ENCODE measurements at places on chromosomes 11 and 22.

- no peak for DNase-seq
These were observed 15.6 kb upstream of the P4HA3 start for GRCh38 chr11:74327076-74327475.

- DNase-seq: no peak
These were observed 9.5 kb downstream of the SLC16A8 start for GRCh38 chr22:38074181-38075104.

- no peak for DNase-seq
These were observed 10.5 kb downstream of the YWHAH start for GRCh38 chr22:31954535-31955523.

DNA sequence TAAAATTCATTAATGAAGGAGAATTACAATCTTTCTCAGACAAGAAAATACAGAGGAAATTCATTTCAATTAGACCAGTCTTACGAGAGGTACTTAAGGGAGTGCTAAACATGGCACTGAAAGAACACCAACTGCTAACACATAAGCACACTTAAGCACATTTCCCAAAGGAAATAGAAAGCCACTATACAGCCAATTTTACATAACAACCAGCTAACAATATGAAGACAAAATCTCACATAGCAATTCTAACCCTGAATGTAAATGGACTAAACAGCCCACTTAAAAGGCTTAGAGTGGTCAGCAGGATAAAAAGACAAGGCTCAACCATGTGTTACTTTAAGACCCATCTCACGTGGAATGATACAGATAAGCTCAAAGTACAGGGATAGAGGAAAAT, 339.5 kb upstream of the LUZP2 start:
- DNase-seq: no peak

- DNase-seq: no peak
These were observed 5.3 kb downstream of the NLRP6 start for GRCh38 chr11:283405-284104.

GRCh38 chr11:134478176-134478575, 66.1 kb upstream of the B3GAT1 start:
- DNase-seq: no peak

- DNase-seq: no peak
These were observed 4.9 kb downstream of the MSANTD4 start for GRCh38 chr11:106017093-106017492.

DNA sequence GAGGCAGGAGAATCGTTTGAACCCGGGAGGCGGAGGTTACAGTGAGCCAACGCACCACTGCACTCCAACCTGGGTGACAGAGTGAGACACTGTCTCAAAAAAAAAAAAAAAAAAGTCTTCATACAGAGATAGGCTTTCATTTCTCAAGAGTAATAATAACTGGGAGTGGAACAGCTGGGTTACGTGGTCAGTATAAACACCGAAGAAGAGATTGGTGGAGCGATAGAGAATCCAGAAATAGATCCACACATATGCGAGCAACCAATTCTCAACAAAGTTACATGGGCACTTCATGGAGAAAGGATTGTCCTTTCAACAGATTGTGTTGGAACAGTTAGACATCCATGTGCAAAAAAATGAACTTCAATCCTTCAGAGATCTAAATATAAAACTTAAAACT, 24.6 kb downstream of the ZBED4 start:
- DNase-seq: no peak

DNA sequence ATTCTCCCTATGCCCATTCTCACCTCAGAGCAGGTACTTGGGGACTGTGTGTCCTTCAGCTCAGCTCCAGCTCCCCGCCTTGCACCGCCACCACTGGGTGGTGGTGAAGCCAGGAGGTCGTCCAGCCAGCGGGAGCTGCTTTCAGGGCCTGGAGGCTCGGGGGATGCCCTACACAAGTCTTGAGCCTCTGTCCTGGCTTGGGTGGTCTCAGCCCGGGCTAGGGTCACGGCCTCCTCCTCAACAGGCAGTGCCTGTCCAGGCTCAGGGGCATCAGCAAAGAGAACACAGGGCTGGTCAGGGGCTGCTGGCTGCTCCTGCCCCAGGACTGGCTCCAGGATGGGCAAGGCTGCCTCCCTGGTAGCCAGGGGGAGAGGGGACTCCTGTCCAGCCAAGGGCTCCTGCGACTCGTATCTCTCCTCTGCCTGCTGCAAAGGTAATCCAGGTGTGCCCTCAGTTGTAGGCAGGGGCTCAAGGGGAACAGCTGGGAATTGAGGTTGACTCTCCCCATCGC, 12.2 kb downstream of the TNKS1BP1 start:
- DNase-seq: no peak

DNA sequence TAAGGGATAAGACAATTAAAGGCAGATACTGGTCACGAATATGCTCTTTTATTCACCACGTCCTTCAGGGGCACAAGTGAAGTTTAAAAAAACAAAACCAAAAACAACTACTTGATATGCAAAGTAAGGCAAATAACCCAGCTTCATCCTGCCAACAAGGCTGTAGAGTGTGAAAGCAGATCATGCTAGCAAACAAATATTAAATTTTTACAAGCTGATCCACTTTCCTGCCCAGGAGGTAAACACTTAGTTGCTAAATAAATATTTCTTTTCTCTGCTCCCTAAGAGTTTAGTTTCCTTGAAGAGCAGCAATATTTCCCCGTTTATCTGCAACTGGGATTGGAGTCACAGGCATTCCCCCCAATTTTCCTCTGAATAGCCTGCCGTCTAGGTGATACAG, 300.2 kb downstream of the LARGE1 start:
- no peak for DNase-seq

- DNase-seq: no peak
These were observed 53.5 kb upstream of the EIF3M start for GRCh38 chr11:32529994-32530588.

- no peak for DNase-seq
These were observed 24.2 kb downstream of the MRE11 start for GRCh38 chr11:94469416-94469815.

GRCh38 chr22:33467620-33468095, 409.5 kb upstream of the SYN3 start:
- DNase-seq: no peak

GRCh38 chr11:952406-953385, 27.0 kb downstream of the AP2A2 start:
- DNase-seq: no peak

DNA sequence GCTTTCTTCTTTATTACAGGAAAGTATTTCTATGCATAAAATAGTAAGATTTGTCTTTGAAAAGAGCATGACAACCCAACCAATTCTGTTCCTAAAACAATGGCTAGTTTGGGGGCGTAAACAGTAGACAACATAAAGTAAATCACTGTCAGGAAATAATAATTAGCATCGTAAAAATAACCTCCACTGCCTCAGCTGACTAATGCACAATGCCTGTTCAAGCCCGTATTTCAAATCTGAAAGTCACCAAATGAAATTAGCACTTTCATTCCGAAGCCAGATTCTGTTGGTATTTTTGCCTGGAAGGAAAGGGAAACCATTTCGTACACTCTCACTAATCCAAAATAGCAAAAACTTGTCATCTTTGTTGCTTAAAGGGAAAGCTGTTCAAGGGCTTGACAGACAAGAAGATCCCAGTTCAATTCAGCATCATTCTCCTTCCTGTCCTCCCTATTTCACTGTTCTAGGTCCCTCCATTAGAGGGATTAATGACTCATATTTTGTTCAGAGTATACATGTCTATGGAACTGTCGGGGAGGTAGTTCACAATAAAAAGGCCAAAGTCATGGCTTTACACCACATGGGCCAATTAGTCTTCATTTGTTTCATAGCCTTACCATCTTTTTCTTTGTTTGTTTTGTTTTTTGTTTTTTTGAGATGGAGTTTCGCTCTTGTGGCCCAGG, 154.7 kb downstream of the CADM1 start:
- DNase-seq: no peak

DNA sequence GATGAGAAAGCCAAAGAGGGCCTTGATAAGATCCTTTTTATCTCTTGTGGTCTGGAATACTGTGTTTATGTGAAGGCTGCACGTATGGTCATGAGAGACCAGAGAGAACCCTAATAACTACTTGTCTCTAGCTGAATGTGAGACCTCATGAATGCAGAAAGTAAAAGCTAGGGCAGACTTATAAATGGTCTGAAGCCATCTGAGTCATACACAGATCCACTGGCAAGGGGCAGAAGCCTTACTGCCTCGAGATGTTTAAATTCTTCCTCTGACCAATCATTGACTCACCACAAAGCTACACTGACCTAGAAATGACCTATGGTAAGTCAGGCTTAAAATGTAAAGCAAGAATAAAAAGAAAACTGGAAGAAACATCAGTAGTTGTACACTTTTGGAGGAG, 22.7 kb upstream of the OR4B1 start:
- no peak for DNase-seq

GRCh38 chr11:57588046-57588710, 9.3 kb upstream of the SERPING1 start:
- no peak for DNase-seq

- no peak for DNase-seq
These were observed 315.2 kb upstream of the B3GAT1 start for GRCh38 chr11:134727204-134727603.

DNA sequence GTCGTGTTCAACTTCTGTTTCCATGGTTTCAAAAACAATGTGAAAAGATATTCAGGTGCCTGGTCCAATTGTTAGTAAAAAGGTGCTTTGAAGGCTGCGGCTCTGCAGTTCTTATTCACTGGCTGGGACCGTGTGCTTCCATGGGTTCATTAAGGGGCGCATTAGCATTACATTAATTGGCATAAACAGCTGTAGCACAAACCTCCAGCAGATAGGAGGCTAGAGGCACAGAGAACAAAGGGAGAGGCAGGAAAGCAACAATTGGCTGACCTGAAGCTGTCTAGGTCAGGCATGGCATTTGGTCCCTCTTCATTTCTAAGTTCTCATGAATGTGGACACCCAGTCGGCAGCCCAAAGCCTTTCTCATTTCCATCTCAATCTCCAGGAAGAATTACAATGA, 16.6 kb downstream of the PAK1 start:
- DNase-seq: no peak

GRCh38 chr11:61848631-61849030, 20.5 kb downstream of the FADS2 start:
- DNase-seq: no peak

DNA sequence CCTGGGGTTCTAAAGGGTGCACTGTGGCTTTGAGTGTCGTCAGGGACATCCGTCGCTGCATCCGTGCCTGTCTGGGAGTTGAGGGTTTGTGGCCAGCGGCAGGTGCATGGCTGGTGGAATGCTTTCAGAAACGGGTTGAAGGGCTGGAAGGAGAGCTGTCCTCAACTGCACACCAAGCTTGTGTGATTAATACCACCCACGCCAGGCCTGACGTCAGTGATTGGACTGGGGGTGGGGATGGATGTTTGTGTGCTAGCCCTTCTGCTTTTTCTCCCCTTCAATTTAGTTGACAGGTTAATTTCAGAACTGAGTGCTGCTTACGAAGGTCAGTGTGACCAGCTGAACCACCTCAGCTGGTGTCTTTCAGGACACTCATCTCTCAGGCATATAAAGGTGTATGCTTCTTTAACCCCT, 3.2 kb upstream of the GAB2 start:
- DNase-seq: no peak

DNA sequence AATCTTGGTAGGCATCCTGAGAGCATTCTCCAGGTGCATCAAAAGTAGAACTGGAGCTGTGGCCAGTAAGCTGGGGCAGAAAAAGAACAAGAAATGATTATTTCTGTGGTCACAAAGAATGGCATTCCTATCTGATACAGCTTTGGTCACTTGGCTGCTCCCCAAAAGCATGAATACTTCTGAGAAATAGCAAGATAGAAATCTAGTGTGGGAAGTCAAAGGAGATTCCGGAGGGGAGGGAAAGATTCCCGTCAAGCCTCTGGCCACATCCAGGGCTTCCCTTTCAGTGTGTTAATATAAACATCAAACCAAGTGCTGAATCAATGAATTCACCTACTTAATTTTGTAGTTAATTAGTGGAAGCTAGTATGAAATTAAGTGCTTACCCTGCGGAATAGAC, 1185.4 kb downstream of the LRRC4C start:
- DNase-seq: no peak

DNA sequence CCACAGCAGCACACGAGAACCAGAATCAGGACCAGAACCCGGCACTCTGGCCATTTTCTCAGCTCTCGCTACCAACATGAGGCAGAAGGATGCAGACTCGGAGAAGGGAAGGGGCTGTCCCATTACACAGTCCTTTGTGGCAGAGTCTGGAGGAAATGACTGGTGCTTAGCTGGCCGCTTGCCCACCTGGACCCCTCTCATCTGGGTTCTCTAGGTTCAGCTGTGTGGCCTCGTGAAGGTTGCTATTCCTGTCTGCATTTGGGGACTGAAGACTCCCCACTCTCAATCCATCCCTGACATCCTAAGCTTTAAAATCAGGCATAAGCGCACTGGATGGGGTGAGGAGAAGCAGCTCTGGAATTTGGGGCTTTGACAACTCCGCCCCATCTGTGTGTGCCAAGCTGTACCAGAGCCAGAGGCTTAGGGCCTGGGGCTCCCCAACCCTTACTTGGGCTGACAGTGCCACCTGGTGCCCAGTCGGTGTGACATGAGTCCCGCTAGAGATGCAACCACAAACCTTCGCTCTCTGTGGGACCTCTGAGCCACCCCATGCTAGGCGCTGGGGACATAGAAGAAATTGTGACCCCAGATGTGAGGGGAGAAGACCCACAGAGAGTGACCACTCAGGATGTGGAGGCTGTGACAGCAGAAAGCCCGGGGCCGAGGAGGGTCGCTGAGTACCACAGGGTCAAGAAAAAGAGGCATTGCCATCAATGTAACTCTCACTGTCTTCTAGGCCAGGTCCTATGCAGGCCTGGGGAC, 35.8 kb upstream of the FCHSD2 start:
- DNase-seq: peak; percentile 66

GRCh38 chr11:10797531-10797930, 11.2 kb downstream of the EIF4G2 start:
- no peak for DNase-seq

Data from NK-92 treated with Interleukin-12 subunit alpha and Interleukin-12 subunit beta, amount 100 ng/mL, for 24 hours (cell line).